ENCODE measurements at places on chromosomes 6 and 20.

DNA sequence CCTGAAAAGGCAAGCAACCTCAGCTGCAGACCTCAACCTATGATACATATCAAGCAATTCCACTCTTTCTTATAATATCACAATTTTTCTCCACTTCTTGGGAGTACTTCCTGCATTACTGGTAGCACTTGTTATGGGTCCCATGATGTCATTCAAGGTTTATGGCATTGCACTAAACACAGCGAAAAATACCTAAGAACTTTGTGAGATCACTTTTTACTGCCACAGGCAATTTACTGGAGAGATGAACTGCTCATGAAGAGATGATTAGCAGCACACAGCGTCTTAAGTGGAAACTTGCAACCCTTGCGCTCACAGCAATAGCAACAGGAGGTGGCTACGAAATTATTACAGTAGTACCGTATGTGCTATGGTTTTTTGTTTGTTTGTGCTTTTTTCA lies 19.3 kb upstream of the RIMS4 start:
- ATAC-seq, result no peak

GRCh38 chr6:143286251-143286795 lies 164.2 kb downstream of the ADAT2 start:
- ATAC-seq, result no peak

DNA sequence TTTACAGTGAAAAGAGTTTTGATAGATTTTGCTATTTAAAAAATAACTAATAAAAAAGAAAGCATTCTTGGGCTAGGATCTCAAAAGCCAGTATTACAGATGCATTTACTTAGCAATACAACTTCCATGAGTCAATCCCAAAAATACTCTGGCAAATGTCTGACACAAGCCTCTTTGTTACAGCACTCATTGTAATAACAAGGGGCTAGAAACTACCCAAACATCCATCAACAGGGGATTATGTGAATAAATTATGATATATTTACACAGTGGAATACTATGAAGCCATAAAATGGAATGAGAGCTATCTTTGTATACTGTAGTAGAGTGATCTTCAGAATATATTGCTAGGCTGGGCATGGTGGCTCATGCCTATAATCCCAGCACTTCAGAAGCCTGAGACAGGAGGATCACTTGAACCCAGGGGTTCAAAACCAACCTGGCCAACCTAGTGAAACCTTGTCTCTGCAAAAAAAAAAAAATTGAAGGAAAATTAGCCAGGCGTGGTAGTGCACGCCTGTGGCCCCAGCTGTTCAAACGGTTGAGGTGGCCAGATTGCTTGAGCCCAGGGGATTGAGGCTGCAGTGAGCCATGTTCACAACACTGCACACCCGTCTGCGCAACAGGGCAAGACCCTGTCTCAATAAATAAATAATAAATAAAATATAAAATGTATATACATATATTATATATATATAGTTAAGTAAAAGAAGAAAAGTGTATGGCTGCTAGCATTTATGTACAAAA lies 34.7 kb upstream of the TOP1 start:
- ATAC-seq, result no peak

- no peak for ATAC-seq
Measured at GRCh38 chr20:18957328-18957727, 143.7 kb downstream of the SCP2D1 start.
